ENCODE measurements at places on chromosomes 2 and 18.

- DNase-seq = no peak
Measured at GRCh38 chr2:26000561-26001082, 18.3 kb upstream of the KIF3C start.

DNA sequence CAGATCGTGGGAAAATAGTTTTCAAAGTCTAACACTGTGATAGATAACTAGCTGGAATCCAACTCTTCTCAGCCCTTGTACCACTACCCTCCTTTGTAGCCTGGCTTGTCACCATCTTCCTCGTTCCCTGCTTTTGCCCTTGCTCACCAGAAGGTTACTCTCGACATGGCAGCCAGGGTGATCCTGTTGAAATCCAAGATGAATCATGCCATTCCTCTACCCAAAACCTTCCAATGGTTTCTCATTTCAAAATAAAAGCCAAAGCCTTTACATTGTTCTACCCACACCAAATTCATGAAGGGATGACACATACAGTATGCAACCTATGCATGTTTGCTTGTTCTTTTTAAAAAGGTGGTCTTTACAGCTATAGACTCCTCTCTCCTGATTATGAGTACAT, 45.7 kb downstream of the STAT4 start:
- no peak for DNase-seq

- DNase-seq = no peak
Measured at GRCh38 chr2:57429831-57430230, 616.8 kb upstream of the VRK2 start.

DNA sequence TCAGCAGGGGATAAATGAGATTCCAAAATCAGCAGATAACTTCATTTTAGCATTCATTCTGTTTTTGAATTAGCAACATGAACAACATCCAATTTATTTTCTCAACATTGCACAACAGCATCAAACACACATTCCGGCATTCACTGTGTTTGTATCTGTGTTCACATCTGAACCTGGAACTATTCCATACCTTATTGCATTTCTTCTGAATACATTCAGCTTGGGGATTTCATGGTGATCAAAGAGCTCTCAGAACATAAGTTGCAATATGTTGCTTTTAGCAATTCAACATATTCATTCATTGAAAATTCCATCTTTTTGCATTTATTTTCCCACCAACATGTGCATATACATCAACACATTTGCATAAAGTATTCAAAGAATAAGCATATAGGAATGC, 1431.7 kb upstream of the PIK3C3 start:
- no peak for DNase-seq

- DNase-seq = no peak
Measured at GRCh38 chr2:181954538-181954883, 31.1 kb upstream of the PPP1R1C start.

DNA sequence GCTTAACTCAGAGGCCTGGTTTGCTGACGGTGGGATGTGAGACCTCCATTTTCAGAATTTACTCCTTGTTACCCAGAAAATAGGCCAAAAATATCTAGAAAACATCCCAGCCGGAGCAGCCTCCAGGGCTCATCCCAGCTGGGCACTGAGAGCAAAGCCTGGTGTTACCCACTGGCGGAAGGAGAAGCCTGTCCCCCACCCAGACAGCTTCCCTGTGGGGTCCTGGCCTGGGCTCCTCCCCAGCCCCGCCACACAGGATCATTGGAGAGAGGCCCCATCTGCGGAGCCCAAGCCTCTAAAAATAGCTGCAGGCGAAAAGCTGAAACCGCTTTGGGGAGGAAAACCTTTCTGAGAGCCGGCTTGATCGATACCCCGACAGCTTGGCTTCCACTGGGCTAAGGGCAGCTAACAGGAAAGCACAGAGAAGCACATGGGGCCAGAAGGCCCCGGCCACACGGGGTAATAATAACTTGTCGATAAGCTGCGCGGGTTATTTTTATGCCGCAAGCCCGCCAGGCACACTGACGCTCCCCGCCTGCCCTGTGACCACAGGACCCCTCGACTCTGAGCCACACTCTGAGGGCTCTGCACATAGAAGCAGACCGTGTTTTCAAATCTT, 26.9 kb upstream of the FAHD2A start:
- DNase-seq = no peak

DNA sequence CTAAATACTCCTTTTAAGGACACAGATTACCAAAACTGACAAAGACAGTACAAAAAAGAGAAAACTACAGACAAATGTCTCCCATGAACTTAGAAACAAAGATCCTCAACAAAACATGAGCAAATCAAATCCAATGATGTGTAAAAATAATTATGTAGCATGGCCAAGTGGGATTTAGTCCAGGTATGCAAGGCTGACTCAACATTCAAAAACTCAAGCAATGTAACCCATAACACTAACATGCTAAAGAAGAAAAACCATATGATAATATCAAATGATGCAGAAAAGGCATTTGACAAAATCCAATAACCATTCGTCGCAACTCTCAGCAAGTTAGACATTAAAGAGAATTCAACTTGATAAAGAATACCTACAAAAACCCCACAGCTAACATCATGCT, 239.0 kb upstream of the KLHL29 start:
- no peak for DNase-seq

DNA sequence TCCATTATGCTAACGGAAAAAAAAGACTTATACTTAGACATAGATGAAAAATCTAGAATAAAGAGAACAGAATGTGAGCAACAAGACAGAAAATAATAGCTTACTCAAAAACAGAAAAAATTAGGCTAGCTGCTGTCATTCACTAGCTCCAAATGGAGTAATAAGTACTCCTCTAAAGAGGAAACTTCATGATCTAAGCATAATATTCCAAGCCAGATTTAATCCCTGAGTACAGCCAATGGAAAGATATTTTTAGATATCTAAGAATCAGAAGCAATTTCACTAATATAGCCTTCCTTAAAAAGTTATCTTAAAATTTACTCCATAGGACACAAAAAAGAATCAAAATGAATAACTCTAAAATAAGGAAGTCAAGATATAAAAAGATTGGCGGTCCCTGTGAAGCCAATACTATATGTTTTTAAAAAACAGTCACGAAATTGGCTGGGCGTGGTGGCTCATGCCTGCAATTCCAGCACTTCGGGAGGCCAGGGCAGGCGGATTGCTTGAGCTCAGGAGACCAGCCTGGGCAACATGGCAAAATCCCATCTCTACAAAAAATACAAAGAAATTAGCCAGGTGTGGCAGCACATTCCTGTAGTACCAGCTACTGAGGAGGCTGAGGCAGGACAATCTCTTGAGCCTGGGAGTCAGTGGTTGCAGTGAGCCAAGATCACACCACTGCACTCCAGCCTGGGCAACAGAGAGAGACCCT, 123.2 kb upstream of the BCL2L11 start:
- DNase-seq = peak; percentile 61

DNA sequence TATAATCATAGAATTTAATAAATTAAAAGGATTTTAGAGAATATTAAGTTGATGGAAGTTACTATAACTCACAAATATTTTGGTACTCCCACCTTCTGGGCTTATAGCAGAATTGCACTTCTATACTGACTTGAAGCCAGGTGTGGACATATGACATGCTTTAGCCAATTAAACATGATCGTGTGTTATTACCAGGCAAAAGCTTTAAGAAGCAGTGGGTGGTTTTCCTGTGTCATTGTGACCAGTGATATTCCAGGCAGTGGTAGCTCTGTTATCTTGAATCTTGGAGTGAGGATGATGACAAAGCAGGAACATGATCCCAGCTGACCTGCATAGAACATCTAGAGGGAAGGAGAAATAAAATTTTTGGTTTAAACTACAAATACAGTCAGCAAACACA, 370.9 kb upstream of the ZEB2 start:
- no peak for DNase-seq

GRCh38 chr2:33014268-33014667, 67.5 kb downstream of the LTBP1 start:
- DNase-seq = no peak

DNA sequence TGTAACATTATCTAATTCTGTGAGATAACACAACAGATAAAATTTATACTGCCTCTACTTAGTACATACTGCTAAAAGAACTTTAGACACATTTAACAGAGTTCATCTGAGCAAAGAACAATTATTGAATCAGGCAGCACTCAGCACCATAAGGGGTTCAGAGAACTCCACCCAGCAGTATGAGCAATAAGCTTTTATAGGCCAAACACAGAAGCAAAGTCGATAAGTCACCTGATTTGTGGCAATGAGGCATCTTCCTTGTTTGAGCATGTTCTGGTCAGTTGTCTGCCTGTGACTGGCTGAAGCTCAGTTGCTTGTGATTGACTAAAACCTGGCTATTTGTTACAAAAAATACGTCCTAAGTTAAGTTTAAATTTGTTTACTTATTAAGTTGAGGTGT, 746.1 kb upstream of the DDX18 start:
- no peak for DNase-seq

- no peak for DNase-seq
Measured at GRCh38 chr18:52636536-52636935, 296.5 kb downstream of the DCC start.

GRCh38 chr2:109001201-109001600, 12.2 kb upstream of the EDAR start:
- no peak for DNase-seq

GRCh38 chr18:39835303-39836030, 2119.6 kb upstream of the PIK3C3 start:
- DNase-seq = no peak

- DNase-seq = no peak
Measured at GRCh38 chr2:17166506-17166905, 351.7 kb downstream of the RAD51AP2 start.

- DNase-seq = no peak
Measured at GRCh38 chr2:34307636-34308035, 708.5 kb upstream of the FAM98A start.

DNA sequence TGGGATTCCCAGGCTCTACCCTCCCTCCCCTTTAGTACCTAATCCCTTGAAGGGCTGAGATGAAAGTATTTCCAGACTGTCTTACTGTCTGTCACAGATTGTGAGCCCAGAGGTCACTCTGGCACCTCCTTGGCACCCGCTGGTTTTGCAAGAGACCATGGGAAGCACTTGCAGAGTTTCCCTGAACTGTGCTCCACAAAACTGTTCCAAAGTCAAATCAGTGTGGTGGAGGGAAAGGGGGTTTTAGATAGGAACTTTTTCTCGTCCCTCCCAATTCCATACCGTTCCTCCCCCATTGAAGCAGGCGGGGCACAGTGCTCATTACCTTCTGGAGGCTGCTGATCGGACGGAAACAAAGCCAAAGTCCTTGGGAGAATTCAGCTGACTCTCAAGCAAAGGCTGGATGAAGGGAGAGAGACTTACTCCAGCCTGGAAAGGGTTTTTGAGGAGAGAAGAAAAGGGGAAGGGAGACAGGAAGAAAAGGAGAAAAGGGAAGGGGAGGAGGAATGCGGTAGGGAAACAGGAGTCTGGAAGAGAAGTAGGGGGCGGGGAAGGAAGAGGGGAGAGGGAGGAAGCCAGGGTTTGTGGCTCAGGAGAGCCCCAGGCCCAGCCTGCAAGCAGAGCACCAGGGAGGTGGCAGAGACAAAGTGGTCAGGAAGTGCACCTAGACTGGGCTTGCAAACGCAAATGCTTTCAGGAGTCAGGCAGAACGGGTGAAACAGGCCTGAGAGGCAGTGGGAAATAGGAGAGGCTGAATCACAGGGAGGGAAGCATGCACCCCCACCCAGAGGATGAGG, 88.4 kb upstream of the SP3 start:
- no peak for DNase-seq

GRCh38 chr2:95374921-95375471, 27.5 kb upstream of the FAHD2A start:
- no peak for DNase-seq

GRCh38 chr2:217273162-217273561, 413.3 kb upstream of the TNP1 start:
- no peak for DNase-seq

GRCh38 chr2:15047184-15047583, 414.7 kb downstream of the LRATD1 start:
- DNase-seq = no peak

DNA sequence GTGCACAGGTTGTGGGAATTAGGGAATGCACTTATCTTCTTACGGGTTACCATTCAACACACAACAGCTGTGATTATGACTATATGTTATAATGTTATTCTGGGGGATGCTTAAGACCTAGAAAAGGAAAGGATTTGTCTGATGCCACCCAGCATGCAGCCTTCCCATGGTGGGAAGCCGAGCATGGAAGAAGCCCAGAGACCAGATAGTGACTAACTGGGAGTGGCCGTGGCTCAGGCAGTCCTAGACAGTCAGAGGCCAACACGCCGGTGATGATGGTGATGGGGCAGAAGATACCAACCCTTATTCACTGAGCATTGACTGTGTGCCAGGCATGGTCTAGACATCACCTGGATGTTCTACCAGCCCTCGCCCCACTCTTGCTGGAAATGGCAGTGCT, 35.9 kb downstream of the CYRIA start:
- DNase-seq = no peak

- no peak for DNase-seq
Measured at GRCh38 chr18:456361-457139, 44.0 kb downstream of the COLEC12 start.

- DNase-seq = peak; percentile 72
Measured at GRCh38 chr18:3248658-3249359, 1.2 kb downstream of the MYL12A start.

GRCh38 chr2:85376291-85377065, 21.9 kb downstream of the ELMOD3 start:
- no peak for DNase-seq

GRCh38 chr2:60440767-60441163, 112.7 kb downstream of the BCL11A start:
- DNase-seq = no peak
